T-cell (primary cell): ENCODE measurements at places on chromosomes 12 and 14.

DNA sequence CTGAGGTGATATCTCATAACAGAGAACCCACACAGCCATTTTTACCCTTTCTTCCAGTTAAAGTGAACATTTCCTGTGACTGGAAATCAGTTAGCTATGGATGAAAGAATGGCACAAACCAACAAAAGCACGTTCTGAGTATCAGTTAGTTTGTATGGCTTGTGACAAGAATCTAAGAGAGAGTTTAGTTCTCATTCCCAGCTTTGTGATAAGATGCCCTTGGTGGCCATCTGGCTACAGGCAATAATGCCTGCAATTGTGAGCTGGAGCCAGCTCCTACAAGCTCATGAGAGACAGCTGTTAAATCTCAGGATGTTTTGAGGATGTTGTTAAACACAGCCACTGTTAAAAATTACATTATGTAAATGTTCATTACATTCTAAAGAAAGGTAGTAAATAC lies 122.0 kb upstream of the FRMD6 start:
- DNase-seq, result no peak

- no peak for DNase-seq
These were observed 116.4 kb downstream of the SLC2A13 start for GRCh38 chr12:39989501-39989900.

GRCh38 chr12:15689751-15690191 lies 99.4 kb downstream of the EPS8 start:
- DNase-seq, result no peak

DNA sequence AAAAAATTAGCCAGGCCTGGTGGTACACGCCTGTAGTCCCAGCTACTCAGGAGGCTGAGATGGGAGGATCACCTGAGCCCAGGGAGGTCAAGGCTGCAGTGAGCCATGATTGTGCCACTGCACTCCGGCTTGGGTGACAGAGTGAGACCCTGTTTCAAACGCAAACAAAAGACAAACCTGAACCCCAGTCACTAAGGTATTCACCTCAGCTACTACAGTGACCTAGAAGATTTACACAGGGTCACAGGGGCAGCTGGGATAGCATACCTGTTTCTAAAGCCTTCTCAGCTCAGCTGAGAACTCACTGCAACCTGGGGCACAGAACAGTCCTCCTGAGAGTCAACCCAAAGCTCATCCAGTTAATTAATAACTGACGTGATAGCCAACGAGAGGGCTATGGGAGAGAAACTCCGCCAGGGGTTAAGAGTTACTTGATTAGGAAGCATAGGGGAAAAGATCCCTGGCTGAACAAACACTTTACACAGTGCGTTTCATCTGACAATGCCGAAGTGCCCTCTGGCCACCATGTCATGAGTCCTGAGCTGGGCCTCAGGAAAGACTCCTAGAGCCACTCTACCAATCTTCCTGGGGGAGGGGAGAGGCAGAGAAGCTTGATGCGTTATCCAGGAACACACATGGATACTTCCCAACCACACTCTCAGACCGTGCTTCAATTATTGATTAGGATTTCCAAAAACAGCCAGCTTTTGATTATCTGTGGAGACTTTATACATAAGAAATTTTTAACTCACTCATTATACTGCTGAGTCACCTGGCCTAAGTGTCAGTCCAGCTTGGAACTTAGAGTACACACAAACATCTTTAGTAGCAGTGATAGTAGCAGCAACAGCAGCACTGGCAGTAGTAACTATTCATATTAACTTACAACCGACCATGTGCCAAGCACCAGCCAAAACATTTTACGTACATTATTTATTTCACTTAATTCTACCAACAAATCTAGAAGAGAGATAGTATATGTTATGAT lies 48.2 kb downstream of the FOXN3 start:
- DNase-seq, result no peak

DNA sequence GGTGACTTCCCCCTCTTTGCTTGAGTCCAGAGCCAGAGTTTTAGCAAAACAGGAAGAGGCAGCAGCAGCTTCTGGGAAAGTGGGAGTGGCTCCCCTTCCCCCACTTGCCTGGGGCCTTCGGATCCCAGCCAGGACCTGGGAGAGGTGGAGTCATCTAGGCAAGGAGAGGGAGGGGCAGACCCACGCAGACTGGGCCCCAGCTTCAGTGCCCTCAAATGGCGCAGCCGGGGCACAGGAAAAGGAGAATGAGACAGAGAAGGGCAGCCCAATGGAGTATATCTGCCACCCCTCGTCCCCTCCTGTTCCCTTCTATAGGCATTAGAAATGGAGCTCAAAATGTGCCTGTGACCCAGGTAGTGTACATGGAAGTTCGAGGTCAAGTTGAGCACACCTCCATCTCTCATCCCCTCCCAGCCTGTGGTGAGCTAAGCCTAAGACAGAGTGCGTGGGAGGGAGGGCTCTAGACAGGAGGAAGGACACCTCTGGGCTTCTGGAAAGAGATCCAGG lies 9.3 kb upstream of the HDAC7 start:
- DNase-seq, result no peak
